ENCODE measurements at places on chromosomes 12 and 14. TPM values are rescaled to one million over a fixed set of nuclear protein-coding genes. Genes with fewer than 3 reads are reported as not detected.

The NKX2-1 gene
- total RNA-seq = 0.09 TPM

The EIF2S3B gene
- 0.34 TPM for total RNA-seq

The GDF3 gene
- total RNA-seq = not detected

The STK38L gene
- 15.6 TPM for total RNA-seq

The REC8 gene
- total RNA-seq = 0.77 TPM

The RIN3 gene
- 1.9 TPM for total RNA-seq

The WNT1 gene
- not detected for total RNA-seq

The DACT1 gene
- 20.8 TPM for total RNA-seq

The P2RX2 gene
- total RNA-seq = 0.16 TPM

The AKAP3 gene
- total RNA-seq = 2.1 TPM

The MYO1H gene
- not detected for total RNA-seq

The PPP1R36 gene
- 0.79 TPM for total RNA-seq

The PRKCH gene
- total RNA-seq = 4.1 TPM

The GYS2 gene
- not detected for total RNA-seq

The GNB3 gene
- 2.0 TPM for total RNA-seq

The PLA2G1B gene
- total RNA-seq = 0.17 TPM

The HCAR3 gene
- not detected for total RNA-seq

The KRT78 gene
- not detected for total RNA-seq

The SYCP3 gene
- 0.34 TPM for total RNA-seq

Data from bronchial smooth muscle cell (primary cell).